ENCODE measurements at places on chromosomes 7 and 10.

- no peak for DNase-seq
Observed at GRCh38 chr7:69882269-69882668, 284.0 kb downstream of the AUTS2 start.

DNA sequence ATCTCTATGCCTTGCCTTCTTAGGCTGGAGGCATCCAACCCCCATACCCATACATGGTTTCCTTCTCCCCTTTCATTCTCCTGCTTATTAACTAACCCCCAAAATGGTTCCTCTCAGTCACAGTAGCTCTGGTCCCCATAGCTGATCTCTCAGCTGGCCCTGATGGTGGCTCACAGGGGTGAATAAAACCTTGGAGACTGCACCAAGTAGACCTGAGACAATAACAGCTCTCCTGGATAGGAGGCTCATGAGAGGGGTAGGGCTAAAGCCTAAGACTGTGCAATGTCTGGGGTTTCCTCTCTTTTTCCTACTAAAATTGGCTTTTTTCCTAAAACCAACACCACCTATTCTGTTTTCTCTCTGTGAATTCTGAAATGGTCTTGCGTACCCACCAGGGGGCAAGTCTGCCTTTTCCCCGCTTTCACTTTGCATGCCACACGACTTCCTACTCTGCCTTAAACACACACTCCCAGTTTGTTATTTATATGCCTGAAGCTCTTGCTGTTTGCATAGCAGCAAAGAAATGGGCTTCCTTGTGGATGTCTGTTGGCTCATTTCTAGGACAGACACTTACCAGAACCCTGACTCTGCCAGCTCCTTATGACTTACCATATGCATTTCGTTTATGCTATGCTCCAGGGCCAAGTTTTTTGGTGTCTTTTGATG lies 18.4 kb upstream of the PON1 start:
- no peak for DNase-seq

- no peak for DNase-seq
Observed at GRCh38 chr7:105112440-105113418, 98.7 kb downstream of the KMT2E start.

- peak; percentile 30 for DNase-seq
Observed at GRCh38 chr7:24477398-24478136, 95.7 kb upstream of the PALS2 start.

GRCh38 chr7:96700516-96700915 lies 9.1 kb downstream of the SEM1 start:
- no peak for DNase-seq

DNA sequence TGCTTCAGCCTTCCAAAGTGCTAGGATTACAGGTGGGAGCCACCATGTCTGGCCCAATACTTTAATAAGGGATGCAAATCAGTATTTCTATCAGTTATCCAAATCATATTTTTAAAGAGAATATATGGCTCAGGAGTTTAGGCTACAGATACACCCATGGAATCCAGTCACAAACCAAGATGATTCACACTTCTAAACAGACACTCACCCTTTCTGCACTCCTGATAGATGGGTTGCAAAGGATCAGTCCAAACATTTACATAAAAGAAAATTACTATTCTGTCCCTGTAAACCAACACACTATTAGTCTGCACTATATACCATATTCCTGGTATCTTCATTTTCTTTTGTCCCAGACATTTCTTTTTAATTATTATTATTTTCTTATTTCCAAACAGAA lies 2.2 kb downstream of the MORN4 start:
- DNase-seq, result no peak

DNA sequence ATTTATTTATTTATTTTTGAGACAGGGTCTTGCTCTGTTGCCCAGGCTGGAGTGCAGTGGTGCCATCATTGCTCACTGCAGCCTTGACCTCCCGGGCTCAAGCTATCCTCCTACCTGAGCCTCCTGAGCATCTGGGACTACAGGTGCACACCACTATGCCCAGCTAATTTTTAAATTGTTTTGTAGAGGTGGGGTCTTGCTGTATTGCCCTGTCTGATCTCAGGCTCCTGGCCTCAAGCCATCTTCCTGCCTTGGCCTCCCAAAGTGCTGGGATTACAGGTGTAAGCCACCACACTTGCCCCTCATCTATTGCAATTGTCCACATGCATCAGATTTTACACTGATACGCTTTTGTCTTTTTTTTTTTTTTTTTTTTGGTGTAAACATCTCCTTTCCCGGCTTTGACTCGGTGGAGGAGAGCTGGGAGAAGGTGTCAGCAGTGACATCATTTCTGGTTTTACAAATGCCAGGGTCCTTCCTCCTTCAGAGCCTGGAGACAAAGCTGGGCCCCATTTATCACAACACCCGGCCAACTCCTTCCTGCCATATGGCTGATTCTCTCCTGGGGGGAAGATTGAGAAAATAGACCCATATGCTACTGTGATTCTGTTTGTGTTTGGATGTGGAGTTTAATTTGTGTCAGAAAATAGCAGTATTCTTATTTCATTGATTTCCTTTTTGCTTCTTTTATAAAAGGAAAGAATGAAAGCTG lies 61.3 kb downstream of the GALNT17 start:
- no peak for DNase-seq

GRCh38 chr10:91022924-91023699 lies 102.2 kb upstream of the ANKRD1 start:
- DNase-seq, result no peak

GRCh38 chr7:117110480-117111315 lies 157.4 kb downstream of the ST7 start:
- no peak for DNase-seq

DNA sequence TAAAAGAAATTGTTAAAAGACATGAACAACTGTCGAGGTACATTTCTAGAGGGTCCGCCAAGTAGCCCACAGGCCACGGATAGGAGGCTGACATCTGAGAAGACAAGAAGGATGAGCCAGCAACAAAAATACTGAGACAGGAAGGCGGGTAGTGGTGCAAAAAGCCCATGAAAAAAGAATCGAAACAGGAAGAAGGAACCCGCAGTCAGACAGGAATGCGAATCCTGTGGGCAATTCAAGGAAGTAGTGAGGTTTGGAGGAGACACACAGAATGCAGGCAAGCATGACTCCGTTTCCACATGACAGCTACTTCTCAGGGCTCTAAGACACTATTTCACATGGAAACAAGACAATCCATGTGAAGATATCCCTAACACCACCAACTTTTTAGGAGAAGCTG lies 125.2 kb downstream of the DOCK4 start:
- DNase-seq, result no peak

GRCh38 chr7:95974108-95974507 lies 201.8 kb downstream of the DYNC1I1 start:
- peak; percentile 22 for DNase-seq

GRCh38 chr10:80700252-80700651 lies 162.6 kb downstream of the SH2D4B start:
- DNase-seq, result no peak

DNA sequence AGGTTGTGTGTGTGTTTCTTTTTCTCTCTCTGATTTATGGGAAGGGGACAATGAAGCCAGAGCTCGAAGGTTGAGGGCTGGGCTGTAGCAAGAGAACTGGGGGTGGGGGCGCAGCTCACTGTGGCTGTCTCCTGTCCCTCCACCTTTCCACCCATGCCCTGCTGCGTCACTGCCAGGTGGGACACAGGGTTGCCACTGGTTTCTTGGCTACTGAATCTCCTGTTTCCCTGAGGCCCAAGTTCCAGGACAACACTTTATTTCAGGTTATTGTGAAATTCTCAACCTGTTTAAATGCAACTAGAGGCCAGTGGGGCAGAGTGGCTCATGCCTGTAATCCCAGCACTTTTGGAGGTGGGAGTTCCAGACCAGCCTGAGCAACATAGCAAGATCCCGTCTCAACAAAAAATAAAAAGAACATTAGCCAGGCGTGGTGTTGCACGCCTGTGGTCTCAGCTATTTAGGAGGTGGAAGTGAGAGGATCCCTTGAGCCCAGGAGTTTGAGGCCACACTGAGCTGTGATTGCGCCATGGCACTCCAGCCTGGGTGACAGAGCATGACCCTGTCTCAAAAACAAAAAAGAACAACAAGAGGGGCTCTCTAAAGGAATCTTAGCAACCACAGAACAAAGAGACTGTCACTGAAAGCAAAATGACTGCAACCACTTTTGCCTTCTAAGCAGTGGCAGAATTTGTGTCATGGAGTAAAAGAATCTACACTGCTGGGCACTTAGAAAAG lies 22.6 kb downstream of the TBATA start:
- DNase-seq, result no peak

GRCh38 chr10:61987951-61988379 lies 86.5 kb downstream of the ARID5B start:
- DNase-seq, result no peak

GRCh38 chr7:82335927-82336326 lies 107.7 kb downstream of the CACNA2D1 start:
- DNase-seq, result peak; percentile 59

DNA sequence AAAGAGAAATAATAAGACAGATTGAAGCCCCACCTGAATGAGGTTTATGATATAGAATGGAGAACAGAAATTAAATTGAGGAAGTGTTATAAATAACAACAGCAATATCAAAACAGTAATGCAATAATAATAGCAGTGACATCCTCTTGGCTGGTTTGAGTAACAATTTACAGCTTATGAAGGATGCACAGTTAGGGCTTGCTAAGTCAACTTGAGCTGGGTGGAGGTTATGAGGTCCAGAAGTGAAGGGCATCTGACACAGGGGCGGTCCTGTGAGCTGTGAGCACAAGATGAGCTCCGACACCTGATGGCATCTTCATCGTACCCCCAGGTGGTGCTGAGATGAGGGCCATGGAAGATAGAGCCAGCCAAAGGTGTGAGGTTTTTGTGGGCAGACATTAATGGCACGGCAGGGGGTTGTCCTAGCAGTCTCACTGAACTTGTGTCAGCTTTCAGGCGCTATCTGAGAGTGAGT lies 30.5 kb downstream of the ARHGAP22 start:
- no peak for DNase-seq
